Occipital lobe (tissue), 3 donors: ENCODE measurements at places on chromosomes 7 and 10.

DNA sequence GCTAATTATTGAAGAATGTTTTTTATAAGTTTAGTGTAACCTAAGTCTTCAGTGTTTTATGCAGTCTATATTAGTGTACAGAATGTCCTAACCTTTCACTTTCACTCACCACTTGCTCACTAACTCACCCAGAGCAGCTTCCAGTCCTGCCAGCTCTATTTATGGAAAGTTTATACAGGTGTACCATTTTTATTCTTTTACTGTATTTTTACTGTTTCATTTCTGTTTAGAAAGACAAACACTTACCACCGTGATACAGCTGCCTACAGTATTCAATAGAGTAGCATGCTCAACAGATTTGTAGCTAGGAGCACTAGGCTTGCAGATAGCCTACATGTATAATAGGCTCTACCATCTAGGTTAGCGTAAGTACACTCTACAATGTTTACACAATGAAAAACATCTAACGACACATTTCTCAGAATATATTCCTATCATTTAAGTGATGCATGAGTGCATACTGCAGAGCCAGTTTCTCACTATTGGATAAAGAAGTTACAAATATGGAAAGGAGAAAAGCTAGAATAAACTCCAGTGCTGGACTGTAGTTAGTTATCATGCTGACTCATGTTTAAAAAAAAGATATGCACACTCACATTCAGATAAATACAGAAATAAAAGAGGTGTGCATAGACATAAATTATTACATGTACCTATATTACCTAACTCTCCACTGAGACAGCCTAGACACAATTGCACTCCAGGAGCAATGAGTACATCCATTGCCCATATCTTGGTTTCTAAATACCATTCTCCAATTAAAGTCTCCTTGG, 30.4 kb downstream of the STEAP1B start:
- no peak for DNase-seq

- no peak for DNase-seq
Observed at GRCh38 chr10:21607907-21608306, 73.9 kb downstream of the MLLT10 start.

DNA sequence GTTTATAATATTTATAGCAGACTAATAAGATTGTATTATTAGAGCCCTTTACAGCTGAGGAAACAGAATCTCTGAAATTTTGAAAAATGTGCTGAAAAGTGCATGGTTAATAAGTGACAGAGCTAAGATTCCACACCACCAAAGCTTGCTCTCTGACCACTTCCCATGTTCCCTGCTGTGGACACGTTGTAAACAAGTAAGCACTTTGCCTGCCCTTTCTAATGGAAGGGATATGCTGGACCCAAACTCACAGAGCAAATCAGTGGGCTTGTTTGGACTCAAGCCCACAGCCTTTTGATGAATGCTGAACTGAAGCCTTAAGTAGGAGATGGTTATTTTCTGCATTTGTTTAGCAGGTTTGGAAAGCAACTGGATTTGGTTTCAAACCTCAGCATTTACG, 214.0 kb upstream of the TMEM72 start:
- DNase-seq = no peak

GRCh38 chr10:106043863-106044262, 1120.6 kb downstream of the SORCS1 start:
- DNase-seq = no peak

DNA sequence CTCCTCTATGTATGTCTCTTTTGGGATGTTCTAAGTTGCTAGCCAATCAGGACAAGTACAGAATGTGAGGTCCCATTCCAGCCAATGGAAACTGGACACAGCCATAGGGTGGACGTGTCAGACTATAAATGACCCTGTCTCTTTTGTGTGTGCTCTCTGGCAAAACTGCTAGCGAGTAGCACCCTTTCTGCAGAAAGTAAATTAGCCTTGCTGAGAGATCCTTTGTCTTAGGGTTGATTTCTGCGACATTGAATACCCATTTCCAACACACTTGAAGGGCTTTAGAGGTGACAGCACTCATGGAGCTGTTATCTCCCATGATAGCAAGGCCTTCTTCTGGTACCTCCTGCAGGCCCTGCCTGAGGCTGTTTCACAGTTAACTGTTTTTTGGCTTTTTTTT, 107.5 kb downstream of the CCNY start:
- DNase-seq = no peak

DNA sequence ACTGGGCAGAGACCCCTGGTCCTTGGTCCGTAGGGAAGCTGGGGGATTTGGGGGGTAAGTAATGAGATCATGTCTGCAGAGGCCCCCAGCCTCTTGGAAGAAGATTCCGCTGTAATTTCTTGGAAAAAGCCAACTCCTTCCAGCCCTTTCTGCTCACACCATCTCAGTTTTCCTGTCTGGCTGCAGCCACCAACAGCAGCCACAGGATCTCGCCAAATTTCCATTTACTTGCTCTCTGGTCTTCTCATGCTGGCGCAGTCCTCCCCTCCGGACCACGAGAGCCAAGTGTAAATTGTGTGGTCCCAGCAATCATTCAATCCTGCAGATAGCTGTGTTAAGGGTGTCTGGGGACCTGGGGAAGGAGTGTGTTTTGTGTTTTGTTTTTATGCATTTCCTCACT, 49.6 kb downstream of the ASB13 start:
- DNase-seq = no peak

DNA sequence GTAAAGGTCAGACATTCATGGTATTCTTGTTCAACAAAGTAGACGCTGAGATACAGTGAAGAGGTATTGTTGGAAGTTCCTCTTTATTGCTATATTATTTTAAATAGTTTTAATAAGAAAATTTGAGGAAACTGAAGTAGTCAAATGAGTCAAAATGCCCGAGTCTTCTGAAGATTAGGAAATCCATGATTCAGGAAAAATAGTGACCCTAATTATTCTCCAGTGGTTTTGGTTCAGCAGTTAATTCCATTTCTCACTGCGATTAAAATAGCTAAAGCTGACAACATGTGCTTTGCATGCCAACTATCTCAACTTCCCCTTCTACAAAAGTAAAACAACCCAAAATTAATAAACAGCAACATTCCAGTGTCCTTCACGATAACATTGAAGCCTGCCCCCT, 32.7 kb upstream of the PFKP start:
- DNase-seq = no peak

DNA sequence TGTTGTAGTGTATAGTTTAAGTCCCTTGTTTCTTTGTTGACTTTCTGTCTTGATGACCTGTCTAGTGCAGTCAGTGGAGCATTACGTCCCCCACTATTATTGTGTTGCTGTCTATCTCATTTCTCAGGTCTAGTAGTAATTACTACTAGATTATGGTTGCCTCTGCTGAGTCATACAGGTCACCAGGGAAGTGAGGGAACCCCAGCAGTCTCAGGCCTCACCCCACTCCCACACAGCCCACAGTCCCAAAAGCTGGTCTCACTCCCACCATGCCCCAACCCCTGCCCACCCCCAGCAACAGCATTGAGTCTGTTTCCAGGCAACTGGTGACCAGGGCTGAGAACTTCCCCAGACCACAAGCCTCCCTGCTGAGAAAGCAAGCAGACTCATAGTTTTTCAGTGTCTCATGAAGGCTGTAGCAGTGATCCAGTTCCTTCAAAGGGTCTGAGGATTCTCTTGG, 88.0 kb downstream of the PLXDC2 start:
- no peak for DNase-seq

DNA sequence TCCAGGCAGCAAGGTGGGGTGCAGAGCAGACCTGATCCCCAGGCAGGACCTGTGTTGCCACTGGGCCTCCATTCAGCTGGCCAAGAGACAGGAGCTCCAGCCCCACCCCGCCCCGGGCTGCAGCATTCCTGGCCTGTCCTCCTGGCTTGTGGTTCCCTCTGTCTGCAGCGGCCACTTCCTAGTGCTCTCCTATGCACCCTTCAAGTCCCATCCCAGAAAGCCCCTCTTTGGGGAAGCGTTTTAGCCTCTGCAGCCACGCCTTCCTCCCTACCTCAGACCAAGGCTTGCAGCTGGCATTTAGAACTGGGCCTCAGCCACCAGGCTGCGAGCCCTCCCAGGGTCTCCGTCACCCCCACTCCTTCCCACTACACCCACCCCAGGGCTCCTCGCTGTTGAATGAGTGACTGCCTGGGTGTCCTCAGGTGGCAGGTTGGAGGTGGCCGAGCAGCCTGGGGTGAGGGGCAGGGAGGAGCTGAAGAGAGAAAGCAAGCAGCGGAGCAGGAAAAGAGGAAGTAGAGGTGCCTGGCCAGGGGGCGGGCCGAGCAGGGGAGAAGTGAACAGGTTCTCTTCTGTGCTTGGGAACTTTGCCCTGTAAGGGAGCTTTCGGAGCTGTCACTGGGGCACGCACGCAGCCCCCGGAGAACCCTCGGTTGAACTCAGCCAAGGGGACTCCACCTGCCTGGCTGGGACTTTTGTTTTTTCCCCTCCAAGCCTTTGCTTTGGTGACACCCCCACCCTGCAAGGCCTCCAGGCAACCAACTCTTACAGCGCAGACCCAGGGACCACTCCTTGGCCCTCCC, 109.1 kb upstream of the TNRC18 start:
- peak; percentile 12 for DNase-seq

GRCh38 chr7:47148536-47149207, 433.2 kb downstream of the TNS3 start:
- DNase-seq = no peak

GRCh38 chr10:64959883-64960282, 1438.7 kb downstream of the REEP3 start:
- no peak for DNase-seq

DNA sequence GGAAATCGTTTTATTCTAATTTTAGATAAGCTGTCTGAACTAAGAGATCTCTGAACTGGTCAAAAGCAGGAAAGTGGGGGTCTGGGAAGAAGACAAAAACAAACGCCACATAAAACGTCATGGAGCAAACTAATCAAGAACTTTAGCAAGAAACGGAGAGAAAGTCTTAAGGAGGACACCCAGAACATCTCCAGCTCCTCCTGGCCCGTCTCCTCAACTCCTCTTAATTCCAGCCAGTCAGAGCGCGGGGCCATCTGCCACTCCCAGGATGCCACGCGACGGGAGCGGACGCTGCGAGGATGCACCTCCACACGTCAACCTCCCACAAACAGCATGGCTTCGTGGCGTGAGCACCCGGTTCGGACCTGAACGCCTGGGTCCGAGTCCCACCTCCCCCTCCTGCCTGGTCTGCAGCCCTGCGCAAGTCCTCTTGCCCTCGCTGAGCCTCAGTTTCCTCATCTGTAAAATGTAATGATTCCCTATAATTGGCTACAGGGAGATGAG, 598 bp downstream of the MMS19 start:
- DNase-seq = peak; percentile 76

DNA sequence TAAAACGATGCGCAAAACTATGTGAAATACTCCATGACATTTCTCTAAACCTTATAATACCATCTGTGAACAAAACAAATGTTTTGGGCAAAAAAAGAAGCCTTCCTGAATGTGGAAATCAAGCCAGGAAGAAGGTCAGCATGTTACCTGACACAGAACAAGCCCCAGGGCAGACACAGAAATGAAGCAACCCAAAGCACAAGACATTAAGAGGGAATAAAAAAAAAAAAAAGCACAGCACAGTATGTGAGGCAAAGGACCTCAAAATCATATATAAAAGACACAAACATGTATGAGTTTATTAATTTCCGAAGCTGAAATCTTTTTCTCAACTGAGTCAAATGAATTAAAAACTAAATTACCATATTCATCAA, 161.8 kb downstream of the SKIDA1 start:
- no peak for DNase-seq

- DNase-seq = no peak
Observed at GRCh38 chr7:19066170-19066569, 51.3 kb downstream of the TWIST1 start.

- DNase-seq = no peak
Observed at GRCh38 chr10:43043773-43044447, 33.0 kb upstream of the RET start.

DNA sequence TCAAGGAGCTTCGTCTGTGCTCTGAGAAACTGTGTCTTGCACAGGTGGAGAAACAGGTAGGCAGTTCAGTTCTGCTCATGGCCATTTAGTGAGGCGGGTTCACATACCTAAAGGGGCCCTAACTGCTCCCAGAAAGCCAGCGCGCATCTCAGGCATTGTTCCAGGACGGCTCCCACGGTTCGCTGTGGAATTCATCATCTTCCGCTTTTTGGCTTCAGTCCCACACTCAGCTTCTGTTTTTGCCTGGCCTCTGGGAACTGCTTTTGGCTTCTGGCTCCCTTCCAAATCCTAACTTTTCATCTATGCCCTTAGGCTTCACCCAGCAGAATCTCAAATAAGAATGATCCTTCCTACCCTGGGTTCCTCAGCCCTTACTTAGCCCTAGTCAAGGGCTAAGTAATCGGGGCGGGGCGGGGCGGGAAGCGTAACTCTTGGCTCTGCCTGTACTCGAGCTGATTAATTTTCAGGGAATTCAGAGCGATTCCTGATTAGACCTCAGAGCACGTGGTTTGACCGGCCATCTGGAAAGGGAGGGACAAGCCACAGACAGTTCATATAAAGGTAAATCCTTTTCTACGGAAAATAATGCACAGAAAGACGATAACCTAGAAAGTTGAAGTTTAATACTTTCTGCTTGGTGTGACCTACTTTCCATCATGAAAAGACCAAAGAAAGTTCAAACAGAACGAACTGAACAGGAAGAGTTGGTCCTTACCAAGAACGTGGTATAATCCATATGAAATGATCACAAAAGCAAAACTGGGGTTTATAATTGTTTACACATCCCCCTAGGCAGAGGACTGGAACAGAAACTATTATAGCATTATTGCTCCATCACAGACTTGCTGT, 105.7 kb downstream of the ST8SIA6 start:
- DNase-seq = no peak

DNA sequence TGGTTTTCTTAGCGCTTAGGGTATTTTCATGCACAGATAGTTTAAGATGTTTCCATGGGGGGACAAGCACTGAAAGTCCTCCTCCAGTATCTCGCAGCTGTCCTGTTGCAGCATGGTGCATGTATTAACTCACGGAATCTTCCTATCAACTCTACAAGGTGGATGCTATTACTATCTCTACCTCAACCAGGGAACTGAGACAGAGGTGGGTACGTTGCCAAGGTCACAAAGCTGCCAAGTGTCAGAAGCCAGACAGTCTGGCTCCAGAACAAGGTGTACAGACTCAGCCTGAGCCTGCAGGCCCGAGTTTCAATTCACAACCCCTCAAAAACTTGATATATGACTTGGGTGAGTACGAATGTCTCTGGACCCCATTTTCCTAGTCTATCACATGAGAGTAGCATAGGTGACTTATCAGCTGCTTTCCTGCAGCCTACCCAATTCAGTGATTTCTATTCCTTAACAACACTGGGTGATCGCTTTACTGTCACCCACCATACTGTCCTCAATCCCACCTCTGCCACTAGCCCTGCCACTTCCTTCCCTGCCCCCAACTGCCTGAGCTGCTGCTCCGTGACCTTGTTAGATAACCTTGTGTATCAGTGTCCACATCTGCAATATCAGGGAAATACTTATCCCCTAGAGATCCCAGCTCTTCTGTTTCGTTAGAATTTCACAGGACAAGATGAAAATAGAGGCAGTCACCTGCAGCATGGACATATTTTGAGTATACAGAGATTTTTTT, 92.1 kb downstream of the ABCC2 start:
- no peak for DNase-seq

- peak; percentile 48 for DNase-seq
Observed at GRCh38 chr7:44431091-44431608, 59.3 kb downstream of the NUDCD3 start.

GRCh38 chr7:80107278-80107677, 27.4 kb upstream of the GNAI1 start:
- no peak for DNase-seq

- no peak for DNase-seq
Observed at GRCh38 chr7:27053153-27053552, 42.6 kb downstream of the HOXA1 start.

GRCh38 chr10:86343761-86344160, 22.8 kb downstream of the GRID1 start:
- no peak for DNase-seq

GRCh38 chr10:73131301-73131700, 21.0 kb downstream of the NUDT13 start:
- DNase-seq = no peak
